Ureter (tissue), 1 donor: ENCODE measurements at places on chromosomes 3 and 15.

DNA sequence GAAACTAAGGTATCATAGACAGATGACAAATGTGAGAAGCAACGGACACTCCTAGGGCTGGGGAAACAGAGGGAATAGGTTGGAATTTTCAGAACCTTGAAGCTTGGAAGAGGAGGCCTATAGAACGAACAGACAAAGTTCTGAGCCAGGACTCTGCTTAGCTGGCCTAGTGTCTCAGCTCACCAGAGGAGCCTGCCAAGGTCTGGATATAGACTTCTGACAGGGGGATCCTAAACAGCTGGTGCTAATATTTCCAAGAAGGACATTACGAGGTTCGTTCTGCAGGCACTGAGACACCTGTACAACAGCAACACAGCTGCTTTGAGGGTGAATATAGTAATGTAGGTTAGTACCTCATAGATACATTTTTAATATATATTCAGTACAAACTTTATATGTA, 266.3 kb downstream of the CHL1 start:
- DNase-seq: no peak

DNA sequence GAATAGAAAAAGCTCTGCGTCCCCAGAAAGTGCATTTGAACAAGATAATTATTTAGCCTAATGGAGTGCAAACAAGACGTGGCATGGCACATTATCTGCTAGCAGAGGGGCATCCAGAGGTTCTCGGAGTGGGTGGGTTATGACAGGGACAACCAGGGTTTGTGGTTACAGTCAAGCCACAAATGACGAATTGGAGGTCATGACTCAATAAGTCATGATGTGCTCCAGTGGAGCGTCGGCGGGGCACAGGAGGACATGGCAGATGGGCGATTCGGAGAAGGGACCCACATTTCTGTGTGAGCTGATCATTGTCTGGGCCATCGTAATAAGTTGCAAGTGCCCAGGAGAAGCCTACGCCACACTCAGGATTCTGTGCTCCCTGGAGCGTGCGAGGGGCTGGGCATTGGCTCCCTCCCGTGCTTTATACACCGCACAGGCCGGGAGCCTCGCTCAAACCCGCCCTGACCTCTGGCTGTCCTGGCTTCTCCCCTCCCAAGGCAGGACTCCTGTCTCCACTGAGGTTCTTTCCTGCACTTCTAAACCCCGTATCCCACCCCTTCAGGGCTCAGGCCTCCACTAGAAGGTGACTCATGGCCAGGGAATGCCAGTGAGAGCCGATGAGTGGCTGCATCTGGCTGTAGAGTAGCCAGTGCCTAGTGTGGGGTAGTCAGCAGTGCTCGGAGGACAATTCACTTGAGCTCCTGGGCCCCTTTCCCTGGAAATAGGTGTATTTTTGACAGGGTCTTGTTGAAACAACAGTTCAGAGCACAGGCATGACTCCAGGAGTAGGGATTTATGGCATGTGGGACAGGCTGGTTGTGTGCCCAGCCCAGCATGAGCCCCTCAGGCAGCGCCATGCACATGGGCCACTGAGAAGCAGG, 67.4 kb downstream of the GRIP2 start:
- DNase-seq: no peak

DNA sequence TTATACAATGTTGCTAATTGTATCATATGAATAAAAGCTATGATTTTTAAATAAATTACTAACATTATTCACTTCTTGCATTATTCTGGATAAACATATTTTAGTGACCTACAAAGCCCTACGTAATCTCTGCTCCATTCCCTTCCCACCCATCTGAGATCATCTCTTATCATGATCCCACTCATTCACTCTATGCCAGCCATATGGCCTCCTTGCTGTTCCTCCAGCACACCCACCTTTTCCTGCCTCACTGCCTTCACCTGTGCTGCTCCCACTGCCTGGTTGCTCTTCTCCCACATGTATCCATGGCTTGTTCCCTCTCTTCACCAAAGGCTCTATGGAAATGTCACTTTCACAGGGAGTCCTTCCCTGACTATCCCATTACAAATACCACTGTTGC, 7.3 kb upstream of the USP8 start:
- DNase-seq: no peak

- DNase-seq: no peak
Measured at GRCh38 chr15:29544513-29545128, 275.0 kb upstream of the NSMCE3 start.

DNA sequence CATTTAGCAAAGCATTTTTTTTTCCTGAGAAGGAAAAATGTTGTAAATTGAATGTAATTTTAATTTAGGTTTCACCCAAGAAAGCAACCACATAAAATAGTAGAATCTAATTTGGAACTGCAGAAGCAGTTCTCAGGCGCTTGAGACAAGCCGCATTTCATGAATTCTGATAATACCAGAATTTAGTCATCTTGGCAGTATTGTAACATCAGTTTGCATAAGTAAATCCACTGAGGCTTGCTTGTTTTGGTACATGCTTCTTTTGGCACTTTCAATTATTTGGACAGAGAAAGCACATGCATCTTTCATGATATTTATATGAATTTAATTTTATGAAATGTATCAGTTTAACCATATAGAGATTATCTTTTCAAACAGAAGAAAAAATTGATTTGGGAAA, 389.7 kb upstream of the ROBO1 start:
- DNase-seq: no peak

GRCh38 chr15:51093839-51094605, 684 bp downstream of the TNFAIP8L3 start:
- DNase-seq: peak; percentile 62

DNA sequence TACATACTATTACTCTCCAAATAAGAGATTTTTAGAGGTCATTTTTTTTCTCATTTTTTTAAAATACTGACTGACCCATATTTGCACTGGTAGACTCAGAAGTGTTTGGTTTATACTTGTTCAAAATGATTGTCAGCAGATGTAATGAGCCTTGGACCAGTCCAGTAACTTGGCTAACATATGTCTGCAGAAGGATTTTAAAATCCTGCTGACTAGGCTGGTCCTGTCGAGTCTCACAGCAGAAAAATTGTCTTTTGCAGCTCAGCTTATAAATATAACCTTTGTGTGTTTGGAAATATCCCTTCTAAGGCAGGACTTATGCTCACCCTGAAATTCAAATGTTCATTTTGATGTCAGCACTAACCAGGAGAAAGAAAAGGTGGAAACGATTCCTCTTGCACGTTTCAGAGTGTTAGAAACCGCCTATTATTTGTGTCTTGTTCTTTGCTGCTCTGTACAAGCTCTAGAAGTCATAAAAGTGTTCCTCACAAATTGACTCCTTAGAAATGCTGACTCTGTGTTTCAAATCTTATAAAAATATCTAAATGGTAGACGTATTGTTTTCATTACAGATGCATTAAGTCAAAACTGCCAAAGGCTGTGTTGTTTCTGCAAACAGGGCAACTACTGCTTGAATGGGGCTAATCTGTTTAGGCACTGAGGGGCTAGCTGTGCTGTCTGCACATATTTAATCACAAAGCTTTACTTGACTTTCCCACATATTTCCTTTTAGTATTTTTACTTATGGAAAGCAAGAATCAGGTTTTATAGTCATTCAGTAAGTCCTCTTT, 95.3 kb downstream of the CHL1 start:
- DNase-seq: no peak

DNA sequence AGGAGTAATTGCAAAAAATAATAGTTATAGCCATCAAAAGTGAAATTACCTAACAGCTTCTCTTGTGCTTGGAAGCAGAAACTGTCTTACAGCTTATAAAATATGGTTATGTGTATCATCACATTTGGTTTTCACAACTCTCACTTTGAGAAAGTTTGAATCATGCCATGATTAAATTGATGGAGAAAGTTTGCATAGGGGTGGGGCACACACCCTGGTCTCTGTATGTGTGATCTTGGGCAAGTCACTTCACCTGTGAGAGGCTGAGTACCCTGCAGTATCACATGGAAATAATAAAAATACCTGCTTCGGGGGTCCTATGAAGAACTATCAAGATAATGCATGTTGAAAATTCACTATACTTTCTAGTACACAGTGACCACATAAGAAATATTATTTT, 471.4 kb downstream of the RAP2B start:
- no peak for DNase-seq

DNA sequence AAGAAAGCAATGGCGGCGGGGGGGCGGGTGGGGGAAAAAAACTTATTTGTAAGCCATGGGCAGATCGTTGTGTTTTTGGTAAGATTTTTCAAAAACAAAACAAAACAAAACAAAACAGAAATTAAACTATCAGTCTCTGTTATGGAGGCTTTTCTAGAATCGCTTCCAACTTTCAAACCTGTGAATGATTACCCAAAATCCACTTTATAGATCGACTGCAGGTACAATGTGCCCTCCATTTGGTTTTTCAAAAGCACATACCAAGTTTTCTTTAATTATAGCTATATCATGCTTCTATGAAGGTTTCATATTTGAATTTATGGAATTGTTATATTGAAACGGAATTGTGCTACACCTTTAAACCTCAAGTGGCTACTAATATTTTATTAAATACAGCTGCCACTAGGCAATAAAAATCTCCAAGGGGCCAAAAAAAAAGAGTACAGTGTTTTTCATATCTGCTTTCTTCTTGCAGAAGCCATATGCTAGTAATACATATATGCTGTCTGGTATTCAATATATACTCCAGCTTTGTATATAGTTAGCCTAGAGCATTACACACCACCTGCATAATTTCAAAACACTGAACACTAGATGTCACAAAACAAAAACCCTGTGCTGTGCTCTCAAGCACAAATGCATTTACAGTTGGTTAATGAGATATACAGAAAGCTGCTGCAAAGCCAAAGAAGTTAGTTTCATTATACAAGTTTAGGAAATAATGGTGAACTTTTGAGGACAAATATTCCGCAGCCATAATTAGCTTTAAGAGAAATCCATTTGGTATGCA, 683.8 kb upstream of the NR2F2 start:
- no peak for DNase-seq

- DNase-seq: peak; percentile 64
Measured at GRCh38 chr3:53493963-53494791, at the start of gene CACNA1D. TSS of gene CACNA1D (plus strand) at chr3:53494611. CDS start at chr3:53495167, 556 bp downstream.

GRCh38 chr15:79157631-79158592, 67.3 kb upstream of the RASGRF1 start:
- DNase-seq: no peak

DNA sequence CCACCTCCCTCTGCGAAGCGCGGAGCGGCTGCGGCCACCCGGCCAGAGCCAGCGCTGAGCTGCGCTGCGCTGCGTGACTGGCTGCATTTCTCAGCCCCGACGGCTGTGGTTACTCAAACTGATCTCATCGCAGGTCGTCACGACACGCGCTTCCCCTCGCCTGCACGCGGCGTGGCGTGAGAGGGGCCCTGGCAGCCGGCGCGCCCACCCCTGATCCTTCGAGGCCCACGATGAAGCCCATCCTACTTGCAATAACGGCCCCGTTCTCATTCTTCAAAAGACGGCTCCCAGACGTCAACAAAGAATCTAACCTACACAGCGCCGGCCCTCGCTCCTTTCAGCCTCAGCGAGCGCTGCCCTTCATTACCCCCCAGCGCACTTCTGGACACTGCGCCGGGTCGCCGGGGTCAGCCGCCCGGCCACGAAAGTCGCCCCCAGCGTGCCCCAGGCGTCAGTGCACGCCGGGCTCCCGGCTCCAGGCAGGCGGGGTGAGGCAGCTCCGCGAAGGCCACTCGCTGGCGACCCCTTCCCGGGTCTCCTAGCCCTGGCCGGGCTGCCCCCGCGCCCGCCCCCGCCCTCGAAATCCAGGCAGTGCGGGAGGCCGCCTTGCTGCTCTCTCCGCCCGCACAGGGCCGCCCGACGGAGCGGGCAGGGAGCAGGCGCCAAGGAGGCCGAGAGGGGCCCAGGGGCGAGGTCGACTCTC, 9.9 kb upstream of the LEKR1 start:
- peak; percentile 51 for DNase-seq

GRCh38 chr3:187720337-187720670, 17.9 kb upstream of the RTP2 start:
- DNase-seq: no peak

- DNase-seq: no peak
Measured at GRCh38 chr3:198107840-198108734, 148.1 kb downstream of the LMLN start.

DNA sequence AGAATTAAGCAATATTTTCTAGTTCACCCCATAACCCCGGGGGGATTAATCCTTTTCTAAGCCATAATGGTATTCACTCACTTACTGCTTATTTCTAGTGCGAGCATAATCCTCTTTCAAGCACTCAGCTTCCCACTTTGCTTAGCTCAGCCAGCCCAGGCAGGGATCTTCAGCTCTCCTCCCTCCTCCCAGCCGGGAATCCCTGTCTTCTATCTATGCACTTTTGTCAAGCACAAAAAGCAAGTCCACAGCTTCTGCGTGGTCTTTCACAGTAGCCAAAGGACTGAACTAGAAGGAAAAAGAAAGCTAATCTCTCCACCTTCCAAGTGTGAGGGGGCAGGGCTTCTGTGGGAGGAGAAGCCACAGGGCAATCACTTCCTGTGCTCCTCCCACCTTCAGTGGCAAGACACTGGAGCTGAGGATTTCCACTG, 62.8 kb downstream of the PEX5L start:
- DNase-seq: no peak

GRCh38 chr3:115659253-115660220, 36.2 kb downstream of the GAP43 start:
- DNase-seq: no peak

GRCh38 chr3:38404286-38404685, 49.4 kb upstream of the ACVR2B start:
- no peak for DNase-seq

DNA sequence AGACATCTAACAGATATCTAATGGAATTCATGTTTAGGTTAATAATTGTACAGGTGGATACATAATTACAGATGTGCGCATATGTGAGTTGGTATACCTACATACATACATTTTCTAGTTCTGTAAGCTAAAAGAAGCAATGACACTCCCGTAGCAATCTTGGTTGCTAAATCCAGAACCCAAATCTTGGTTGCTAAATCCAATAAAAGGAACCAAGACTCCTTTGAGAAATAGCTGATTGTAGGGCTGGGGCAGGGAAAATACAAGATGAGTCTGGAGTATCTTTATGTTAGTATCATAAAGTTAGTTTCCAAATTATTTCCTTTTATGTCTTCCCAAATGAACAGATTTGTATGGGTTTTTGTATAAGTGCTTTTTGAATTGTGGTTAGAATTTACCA, 135.2 kb downstream of the TMCC1 start:
- no peak for DNase-seq

DNA sequence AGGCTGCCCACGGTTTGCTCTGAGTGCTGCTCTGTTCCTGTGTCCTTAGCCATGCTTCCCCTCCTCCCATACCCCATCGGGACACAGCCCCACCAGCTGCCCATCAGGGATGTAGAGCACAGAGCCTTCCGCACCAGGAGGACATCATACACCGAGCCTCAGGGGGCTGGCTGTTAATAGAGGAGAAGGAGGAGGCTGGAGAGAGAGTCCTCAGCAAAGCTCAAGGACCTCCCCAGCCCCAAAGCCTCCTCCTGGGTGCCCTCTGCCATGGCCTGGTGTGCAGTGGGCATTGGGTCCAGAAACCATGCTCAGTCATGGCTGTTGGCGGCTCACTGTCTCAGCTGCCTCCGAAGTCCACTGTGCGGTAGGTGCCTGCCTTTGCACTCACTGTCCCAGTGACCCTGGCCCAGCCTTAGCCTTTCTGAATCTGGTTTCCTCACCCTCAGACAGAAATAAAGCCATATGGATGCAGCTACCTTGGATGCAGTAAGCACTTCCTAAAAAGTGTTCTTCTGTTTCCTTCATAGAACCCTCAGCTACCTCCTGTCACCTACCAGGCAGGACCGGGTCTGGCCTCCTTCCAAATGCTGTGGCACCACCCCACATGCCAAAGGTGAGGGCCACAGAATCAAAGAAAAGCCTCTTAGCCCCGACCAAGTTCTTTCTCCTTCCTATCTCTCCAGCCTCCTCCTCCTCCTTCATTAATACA, 53.9 kb downstream of the ACAD9 start:
- peak; percentile 36 for DNase-seq

- no peak for DNase-seq
Measured at GRCh38 chr3:13463618-13464400, 16.3 kb upstream of the HDAC11 start.
